ENCODE measurements at places on chromosomes 12 and 14.

GRCh38 chr12:3641428-3642018 is 111.4 kb downstream of the CRACR2A start:
- no peak for DNase-seq

DNA sequence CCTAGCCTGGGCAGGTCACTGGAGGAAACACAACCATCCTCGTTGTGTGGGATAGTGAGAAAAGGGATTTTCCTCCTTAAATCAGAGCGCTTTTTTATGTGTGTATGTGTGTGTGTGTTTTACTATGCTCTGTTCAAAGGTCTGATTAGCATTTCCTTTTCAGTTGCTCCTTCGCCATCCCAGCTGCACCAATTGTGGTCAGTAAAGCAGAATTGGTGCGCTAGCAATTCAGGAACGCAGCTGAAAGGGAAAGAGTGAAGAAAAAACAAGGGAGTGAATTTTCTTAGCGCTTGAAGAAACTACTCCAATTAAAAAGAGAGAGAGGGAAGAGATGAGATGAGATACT is 173.3 kb upstream of the PARP11 start:
- DNase-seq = no peak

GRCh38 chr14:60094306-60094897 is 2.7 kb downstream of the PCNX4 start:
- no peak for DNase-seq

GRCh38 chr14:89406941-89407340 is 10.1 kb downstream of the FOXN3 start:
- no peak for DNase-seq

- no peak for DNase-seq
Measured at GRCh38 chr12:108856428-108857157, 790 bp downstream of the SSH1 start.

DNA sequence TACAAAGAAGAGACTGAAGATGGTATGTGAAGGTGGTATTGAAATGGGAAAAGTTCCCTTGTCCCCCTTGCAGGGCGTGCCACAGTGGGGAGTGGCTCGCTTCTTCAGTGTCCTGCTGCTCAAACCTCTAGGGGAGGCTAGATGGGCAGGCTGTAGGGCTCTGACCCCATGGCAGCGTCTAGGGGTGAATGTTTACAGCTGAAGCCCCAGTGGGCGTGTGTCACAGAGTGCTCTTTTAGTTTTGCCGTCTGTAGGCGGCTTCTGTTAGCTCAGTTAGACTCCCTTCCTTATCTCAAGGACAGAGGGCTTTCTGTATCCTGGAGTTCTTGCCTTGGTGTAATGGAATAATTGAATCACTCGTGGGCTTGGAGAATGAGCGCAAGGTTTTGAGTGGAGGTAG is 266.2 kb downstream of the RAD51B start:
- DNase-seq = no peak

GRCh38 chr14:61641914-61642613 is 53.2 kb upstream of the HIF1A start:
- DNase-seq = no peak

GRCh38 chr12:109927622-109928021 is 27.5 kb downstream of the TCHP start:
- DNase-seq = no peak

Measured in bone marrow (tissue), 2 donors.